T-helper 9 cell (primary cell): ENCODE measurements at places on chromosomes 3 and 15.

GRCh38 chr3:184391266-184391665 is 11.4 kb downstream of the CHRD start:
- no peak for DNase-seq

- no peak for DNase-seq
Measured at GRCh38 chr3:34073961-34074360, 275.5 kb downstream of the PDCD6IP start.

- no peak for DNase-seq
Measured at GRCh38 chr3:78101384-78101783, 1061.5 kb downstream of the ROBO2 start.

GRCh38 chr3:19248767-19249166 is 100.5 kb downstream of the KCNH8 start:
- no peak for DNase-seq

DNA sequence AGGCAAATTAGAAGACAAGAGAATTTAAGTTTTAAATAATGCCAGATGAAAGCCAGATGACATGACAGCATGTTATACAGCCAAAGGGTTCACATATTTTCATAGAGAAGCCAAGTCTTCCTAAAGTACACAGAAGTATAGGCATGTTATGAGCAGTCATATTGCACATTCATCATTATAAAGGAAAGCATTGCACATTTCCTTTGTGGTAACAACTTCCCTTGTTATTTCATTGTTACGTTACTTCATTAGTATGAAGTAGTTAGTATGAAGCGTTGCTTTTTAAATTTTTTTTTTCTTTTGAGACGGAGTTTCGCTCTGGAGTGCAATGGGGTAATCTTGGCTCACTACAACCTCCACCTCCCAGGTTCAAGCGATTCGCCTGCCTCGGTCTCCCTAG is 4.6 kb upstream of the ABCC5 start:
- DNase-seq = no peak

DNA sequence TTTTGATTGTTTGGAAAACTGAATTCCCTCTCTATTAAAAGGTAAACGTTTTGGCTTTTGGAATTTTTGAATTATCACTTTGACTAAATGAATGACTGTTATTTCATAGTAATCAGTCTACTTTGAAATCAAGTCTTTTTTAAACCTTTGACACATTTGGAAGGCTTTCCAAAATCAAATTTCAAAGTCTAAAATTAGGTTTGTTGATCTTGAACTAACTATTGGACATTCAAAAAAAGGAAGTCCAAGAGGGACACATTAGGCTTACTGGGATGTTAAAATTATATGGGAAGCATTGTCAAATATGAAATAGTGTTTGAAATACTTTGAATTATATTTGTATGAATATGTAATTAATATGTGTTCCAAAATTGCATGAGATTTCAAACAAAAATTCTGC is 45.2 kb upstream of the AADACL2 start:
- no peak for DNase-seq

DNA sequence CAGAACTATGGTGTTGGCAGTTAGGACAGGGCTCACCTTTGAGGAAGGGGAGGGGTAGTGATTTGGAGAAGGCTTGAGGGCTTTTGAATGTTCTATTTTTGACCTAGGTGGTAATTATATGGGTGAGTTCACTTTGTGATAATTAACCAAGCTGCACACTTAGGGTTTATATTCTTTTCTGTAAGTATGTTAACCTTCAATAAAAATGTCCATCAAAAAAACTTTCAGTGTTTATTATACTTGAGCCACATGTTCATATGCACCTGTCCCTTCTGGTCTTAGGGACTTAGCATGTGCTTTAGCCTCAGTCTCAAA is 28.4 kb downstream of the PDE8A start:
- DNase-seq = no peak

- DNase-seq = no peak
Measured at GRCh38 chr15:32994810-32995424, 199.6 kb downstream of the FMN1 start.

- no peak for DNase-seq
Measured at GRCh38 chr3:140078343-140078742, 143.4 kb downstream of the CLSTN2 start.

DNA sequence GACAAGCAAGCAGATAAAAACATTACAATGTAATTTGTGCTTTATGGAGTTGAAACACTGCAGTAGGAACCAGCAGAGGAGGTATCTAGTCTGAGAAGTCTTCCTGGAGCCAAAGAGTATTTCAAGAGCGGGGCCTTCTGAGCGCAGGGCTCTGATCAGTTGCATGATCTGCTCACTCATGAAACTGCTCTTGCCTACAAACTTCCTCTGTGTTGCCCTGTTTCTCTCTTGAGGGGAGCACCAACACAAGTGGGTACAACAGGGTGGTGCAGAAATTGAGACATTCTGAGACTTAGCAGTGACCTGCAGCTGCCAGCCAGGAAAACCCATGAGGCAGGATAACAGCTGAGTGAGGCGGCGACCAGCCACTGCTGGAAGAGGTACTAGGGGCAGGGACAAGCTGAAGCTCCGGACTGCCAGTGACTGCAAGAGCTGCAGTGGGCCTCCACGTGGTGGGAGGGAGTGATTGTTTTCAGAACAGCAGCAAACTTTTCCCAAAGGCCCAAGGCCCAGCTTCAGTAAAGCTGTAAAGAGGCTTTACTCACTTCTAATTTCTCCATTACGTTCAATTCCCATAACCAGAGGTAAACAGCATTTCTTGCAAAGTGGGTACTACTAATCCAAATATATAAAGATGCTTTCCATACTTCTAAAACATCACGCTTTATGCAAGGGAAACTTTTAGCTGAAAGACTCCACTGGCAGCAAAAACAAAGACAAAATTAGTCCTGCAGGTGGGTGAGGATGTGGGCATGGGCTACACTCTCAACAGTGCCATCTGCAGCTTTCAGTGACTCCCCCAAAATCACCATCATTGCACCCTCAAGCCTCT is 69.0 kb upstream of the LPP start:
- DNase-seq = no peak

DNA sequence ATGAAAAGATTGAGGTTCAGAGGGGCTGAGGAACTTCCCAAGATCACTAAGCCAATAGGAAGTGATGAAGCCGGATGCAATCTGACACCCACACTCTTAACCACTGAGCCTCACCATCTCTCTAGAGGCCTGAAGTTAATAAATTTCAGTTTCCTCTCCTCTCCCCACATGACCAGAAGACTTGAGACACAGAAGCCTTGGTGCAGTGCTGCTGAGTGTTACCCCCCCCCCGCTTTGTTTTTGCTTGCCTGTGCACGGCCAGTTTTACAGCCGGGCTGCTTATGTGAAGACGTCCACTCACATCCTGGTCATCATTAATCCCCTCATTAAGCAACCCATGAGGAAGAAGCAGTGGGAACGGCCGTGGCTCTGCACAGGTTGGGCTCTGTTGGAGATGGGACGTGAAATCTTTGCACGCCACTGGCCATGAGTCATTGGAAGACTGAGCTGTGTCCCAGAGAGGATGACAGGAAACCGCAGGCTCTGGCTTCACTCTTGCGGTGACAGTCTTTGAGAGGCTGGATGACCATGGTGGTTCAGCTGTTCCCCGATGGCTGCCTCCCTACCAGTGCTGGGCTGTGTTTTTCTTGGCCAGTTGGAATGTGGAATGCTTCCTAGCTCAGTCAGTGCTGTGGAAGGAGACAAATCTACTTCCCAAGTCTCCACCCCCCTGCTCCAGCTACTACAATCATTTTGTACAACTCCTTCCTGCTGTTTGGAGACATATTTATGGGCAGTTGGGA is 232.6 kb upstream of the LRTM1 start:
- no peak for DNase-seq

DNA sequence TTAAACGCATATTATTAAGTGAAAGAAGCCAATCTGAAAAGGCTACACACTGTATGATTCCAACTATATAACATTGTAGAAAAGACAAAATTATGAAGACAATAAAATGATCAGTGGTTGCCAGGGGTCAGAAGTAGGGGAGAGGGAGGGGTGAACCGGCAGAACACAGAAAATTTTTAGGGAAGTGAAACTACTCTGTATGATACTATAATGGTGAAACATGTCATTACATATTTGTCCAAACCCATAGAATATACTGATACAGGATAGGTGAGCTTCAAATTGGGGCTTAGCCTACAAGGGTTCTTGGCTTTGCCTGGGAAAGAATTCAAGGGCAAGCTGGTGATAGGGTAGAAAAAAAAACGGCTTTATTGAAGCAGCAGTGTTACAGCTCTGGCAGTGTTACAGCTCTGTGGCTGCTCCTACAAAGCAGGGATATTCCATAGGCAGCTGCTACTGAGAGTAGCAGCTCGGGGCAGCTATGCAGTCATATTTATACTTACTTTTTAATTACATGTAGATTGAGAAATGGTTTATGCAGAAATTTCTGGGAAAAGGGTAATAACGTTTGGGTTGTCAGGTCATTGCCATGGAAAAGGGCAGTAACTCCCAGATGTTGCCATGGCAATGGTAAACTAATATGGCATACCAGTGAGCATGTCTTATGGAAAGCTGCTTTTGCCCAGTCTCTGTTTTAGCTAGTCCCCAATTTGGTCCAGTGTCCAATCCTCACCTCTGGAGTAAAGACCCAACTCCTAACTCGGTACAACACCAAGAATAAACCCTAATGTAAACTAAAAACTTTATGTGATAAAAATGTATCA is 125.1 kb upstream of the SLC25A36 start:
- no peak for DNase-seq

DNA sequence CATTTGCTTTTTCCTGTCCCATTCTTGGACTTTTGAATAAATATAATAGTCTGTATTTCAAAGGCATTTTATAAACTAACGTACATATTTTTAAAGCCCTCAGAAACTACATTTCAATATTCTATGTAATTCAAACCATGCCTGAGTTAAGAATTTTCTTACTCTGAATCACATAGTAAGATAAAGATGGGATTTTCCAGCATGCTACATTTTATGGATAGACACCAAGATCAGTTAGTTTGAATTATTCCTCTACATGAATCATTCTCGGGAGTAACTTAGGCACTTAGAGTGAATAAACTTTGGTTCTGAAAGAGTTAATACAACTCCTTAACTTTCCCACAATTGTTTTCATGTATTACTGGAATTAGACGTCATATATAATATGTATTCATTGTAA is 713.3 kb upstream of the CBLB start:
- no peak for DNase-seq

DNA sequence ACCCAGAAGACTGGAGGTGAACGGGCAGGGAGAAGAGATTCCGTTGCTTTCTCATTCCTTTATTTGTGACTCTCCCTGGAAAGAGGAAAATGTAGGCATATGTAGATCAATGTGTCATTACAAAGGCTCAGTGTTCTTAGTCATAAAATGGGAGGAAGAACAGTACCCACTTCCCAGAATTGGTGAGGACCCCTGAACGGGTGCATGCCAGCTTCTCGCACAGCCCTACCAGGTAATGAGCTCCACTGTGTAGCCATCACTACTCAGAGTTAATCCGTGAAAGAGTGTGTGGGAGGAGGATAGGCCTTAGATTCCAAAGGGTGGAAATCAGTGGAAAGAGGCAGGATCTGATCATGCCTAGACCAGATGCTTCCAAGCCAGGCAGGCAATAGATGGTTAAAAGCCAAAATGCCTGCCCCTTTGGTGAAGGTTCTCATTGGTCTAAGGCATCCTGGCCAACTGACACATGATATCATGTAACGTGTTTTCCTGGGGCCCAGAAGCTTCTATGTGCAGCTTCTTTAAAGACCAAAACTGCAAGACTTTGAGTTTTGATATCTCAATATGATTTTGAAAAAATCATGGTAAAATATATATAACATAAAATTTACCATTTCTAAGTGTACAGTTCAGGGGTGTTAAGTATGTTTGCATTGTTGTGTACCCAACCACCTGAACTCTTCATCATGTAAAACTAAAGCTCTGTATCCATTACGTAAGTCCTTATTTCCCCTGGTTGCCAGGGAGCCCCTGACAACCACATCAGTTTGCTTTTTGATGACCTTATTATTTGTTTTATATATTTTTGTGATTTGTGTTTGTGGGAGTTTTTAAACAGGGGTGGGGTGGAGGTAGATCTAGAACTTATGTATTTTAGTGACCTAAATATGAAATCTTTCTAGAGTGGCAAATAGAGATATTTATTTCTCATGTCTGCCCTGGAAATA is 402.2 kb upstream of the CFAP20DC start:
- no peak for DNase-seq

- DNase-seq = no peak
Measured at GRCh38 chr15:25761971-25762662, 101.0 kb downstream of the ATP10A start.

- no peak for DNase-seq
Measured at GRCh38 chr3:96334779-96335178, 479.6 kb upstream of the EPHA6 start.

DNA sequence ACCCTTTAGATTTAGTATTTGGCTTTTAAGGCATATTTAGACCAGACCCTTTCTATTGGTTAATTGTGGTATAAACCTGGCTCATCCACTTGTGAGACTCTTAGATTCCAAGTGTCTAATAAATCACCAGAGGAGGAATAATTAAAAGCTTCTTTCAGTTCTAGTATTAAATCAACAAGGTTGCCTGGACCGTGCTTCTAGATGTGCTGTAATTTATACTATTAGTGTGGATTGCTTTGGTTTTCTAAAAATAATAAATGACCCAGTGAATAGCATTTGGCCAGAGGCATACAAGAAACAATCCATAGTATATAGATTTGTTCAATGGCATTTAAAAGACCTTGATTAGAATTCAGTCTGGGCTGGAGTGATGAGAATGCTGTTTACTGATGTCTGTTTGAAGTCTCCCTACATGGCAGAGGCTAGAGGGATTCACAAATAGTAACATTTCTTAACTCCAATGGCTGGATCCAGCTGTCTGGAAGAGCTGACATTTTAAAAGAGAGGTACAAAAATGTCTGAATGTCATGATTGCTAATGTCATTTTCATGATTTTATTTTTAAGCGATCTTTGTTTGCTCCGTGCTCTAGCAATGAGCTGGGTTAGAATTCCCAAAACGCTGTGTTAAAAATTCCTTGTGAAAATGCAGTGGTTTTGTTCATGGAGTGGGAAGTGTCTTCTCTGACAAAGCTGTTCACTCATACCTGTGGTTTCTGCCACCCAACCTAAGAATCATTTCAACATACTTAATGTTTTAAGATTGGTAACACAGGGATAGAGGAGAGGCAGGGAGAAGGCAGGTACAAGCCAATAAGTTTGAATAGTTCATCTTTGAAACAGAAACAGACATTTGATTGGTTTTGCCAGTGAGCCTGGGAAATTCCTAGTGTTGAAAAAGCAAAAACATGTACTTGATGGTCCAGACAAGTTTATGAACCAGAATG is 89.9 kb downstream of the RBMS3 start:
- DNase-seq = no peak

DNA sequence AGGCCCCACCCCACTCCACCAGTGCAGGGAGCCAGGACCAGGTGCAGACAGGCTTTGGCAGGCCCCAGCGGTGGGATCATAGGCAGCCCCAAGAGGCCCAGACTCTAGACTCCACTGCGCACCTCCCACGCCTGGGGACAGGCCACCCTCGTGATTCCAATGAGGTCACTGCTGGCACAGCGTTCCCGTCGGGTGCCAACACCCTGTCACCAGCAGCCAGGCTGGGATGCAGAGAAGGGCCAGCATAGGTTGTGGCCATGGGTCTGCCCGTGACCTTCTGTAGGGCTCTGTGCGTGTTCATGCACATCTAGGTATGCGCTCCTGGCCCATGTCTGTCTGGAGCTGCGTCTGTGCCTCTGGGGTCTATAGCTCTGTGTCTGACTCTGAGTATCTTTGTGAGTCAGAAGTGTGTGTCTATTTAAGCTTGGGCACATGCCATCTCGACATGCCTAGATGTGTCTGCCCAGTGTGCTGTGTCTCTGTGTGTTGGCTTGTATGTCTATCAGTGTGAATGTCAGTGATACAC is 13.0 kb downstream of the VIPR1 start:
- no peak for DNase-seq

GRCh38 chr3:13812034-13812471 is 67.8 kb downstream of the WNT7A start:
- DNase-seq = no peak
